Cardiac muscle cell (in vitro differentiated cells and primary cell): ENCODE measurements at places on chromosomes 4 and X. TPM values are rescaled to one million over a fixed set of nuclear protein-coding genes. Genes with fewer than 3 reads are reported as not detected.

SYTL4 gene
- 23.9 and 41.3 TPM in 2 replicates for polyA plus RNA-seq

VSIG4 gene
- polyA plus RNA-seq, result not detected in 2 replicates

SPANXN4 gene
- polyA plus RNA-seq, result not detected in 2 replicates

ADH1B gene
- not detected in 2 replicates for polyA plus RNA-seq

TRO gene
- 125 and 140 TPM in 2 replicates for polyA plus RNA-seq

GPR173 gene
- polyA plus RNA-seq, result 3.6 and 3.8 TPM in 2 replicates

ADD1 gene
- 274 and 297 TPM in 2 replicates for polyA plus RNA-seq

PAGE5 gene
- polyA plus RNA-seq, result not detected in 2 replicates

HMGN5 gene
- polyA plus RNA-seq, result 20.7 and 30.5 TPM in 2 replicates
